SIG-M5 (cell line): ENCODE measurements at places on chromosomes 12 and 14.
A peak's percentile ranks its signal among the peaks of the same experiment; 100 is the strongest.

DNA sequence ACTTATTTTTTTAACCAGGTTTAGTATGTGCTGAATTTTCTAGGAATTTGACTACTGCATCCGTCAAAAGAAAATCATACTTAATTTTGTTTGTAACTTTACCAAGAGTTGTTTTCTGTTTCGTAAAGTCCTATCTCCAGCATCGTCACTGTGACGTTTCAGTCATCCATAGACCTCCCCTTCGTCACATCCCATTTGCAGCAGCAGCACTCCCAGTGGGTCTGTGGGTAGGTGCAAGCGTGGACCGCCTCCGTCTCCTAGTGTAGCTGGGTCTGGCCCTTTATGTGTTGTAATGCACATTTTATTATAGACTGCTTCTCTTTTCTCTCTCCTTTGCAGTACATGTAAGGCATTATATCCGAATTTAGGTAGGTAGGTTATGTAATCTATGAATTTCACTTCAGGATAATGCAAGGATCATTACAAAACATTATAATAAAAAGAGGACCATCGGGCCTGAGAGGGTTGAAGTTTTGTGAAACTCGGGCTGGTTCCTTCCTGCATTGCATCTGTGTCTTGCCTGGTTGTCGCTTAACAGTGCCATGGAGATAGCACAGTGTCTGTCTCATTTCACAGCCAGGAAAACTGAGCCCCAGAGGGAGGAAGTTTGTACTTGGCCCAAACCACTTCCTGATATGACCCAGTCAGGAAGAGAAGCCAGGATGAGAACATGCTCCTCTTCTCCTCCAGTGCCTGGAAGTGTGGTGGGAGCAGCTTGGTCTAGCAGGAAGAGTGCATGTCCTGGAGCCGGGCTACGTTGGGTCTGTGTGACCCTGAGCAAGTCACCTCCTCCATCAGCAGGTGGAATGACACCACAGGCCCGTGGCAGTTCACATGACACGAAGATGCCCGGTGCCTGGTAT lies 41.3 kb downstream of the EVL start:
- peak; percentile 35 for DNase-seq

DNA sequence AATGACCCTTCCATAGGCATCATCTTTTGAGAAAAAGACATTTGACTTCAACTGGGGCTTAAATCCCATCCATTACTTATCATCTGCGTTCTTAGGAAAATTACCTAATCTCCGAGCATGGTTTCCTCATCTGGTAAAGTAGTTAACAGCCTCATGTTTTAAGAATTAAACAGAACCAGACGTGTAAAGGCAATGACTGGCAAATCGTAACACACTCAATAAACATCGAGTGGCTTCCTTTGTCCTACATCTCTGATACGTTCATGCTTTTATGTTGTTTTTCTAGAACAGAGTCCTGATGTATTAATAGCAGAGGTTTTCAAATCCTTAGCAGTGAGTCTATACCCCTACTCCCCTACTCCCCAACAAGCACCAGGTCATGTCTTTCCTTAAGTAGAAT lies 189.7 kb upstream of the RGS6 start:
- DNase-seq: no peak

DNA sequence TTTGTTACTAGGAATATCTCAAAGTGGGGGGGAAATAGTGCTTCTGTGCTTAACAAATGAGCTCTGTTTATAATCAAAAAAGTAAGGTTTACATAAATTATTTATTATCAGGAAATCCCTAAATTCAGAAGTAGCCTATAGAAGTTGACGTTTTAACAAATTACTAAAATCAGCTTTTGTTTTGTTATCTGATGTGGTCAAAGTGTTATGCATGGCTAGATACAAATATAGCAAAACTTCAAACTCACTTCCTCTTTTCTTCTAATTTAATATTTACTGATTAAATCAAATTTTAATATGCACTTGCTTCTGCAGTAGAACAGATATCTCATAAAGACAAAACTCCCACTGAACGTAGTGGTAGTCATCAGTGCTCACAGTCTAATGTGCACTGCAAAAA lies 47.5 kb downstream of the GARIN6 start:
- DNase-seq: no peak

DNA sequence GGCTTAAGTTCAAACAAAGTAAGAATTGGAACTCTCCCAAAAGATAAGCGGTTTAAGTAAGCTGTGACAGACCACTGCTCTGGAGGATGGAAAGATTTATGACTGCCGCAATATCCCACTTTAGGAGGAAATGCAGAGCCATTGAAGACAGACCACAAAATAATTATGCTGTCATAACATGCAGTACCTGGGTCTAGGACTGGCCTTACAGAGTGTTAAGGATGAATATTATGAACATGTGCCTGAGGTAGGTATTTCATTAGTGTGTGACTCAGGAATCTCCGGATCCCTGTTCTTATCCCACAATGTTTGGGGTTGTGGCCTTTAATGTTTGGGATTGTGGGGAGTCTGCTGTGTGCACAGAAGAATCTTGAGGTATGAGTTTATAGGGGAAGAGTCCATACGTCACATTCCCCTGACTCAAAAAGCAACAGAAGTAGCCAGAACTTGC lies 114.9 kb downstream of the SAMD4A start:
- no peak for DNase-seq

GRCh38 chr14:81169711-81170103 lies 51.1 kb downstream of the GTF2A1 start:
- DNase-seq: no peak

DNA sequence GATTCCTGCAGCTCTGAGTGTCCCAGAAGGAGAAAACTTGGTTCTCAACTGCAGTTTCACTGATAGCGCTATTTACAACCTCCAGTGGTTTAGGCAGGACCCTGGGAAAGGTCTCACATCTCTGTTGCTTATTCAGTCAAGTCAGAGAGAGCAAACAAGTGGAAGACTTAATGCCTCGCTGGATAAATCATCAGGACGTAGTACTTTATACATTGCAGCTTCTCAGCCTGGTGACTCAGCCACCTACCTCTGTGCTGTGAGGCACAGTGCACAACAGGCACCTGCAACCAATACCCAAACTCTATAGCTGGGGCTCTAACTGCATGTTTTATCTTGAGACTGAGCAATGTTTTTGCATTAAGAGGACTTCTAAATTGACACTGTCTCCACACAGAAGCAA lies 379.2 kb upstream of the OR4E1 start:
- no peak for DNase-seq

- DNase-seq: no peak
Measured at GRCh38 chr14:51424041-51424440, 184.0 kb downstream of the TMX1 start.

DNA sequence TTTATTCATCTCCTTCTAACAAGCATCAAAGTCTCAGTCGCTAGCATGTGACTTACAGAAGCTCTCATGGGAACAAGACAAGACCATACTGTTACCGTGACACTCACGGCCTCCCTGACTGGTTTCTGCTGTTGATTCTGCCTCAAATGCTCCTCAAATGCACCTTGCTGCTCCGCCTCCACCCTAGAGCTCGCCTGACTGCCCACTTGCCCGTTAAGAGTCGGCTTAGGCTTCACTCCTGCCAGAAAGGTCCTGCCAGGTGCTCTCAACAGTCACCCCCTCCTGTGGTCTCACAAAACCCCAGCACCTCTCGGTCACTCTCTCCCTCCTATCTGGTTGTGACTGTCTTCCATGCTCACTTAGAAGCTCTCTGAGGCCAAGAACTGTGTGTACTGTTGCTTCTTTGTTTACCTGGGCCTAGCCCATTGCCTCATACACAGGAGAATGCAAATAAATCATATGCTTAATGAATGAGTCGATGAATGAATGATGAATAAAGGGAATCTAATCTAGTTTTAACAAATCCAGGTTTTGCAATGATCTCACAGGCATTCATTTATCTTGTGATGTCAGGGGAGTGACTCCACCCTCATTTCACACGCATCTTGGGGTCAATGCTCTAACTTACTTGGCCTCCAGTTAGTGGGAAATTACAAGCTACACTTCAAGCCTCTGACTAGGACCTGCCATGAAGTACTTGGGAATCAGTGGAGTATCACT lies 41.3 kb downstream of the SSH1 start:
- DNase-seq: no peak
